T-cell (primary cell): ENCODE measurements at places on chromosomes 16 and 17. TPM values are rescaled to one million over a fixed set of nuclear protein-coding genes. Genes with fewer than 3 reads are reported as not detected.
A peak's percentile ranks its signal among the peaks of the same experiment; 100 is the strongest.

- H3K36me3 ChIP-seq = no peaks in the 10 kb centered on the region
- H3K27ac ChIP-seq = no peak overlapping the region
- peaks cover 18% of the 10 kb centered on the region for H3K4me1 ChIP-seq
- no peak overlapping the region for H3K4me3 ChIP-seq
- H3K27me3 ChIP-seq = peaks cover 18% of the 10 kb centered on the region
Measured at GRCh38 chr17:48615963-48616716, 1.0 kb upstream of the HOXB8 start.

DNA sequence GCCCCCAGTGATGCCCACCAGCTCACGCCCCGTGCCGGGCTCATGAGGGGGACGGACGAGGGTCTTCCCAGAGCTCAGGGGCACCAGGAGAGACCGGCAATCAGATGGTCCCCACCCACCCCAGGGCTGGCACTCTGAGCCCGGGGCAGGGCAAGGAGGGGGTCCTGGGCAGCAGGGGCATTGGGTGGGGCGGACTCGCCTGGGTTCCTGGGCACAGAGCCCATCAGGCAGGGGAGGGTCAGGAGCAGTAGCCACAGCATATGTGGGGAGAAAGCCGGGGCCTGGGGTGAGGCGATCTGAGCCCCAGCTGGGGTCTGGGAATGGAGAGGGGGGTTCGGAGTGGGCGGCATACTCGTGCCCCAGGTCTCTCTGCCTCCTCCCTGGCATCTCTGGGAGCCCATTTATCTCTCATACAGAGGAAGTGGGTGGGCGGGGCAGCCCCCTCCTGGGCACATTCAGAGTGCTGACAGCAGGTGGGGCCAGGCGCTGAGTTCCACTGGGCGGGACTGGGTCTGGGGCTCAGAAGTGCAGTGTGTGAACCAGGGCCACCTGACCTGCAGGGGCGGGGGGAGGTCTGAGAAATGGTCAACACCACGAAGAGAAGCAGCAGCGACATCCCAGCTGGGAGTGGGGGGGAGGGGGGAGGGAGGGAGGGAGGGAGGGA lies 20.5 kb upstream of the UBE2I start:
- peaks cover 82% of the 10 kb centered on the region for H3K27me3 ChIP-seq
- no peak overlapping the region for H3K4me3 ChIP-seq
- DNase-seq = no peak
- no peaks in the 10 kb centered on the region for H3K36me3 ChIP-seq

The UTS2R gene
- total RNA-seq = not detected

The SF3B3 gene
- 291 TPM for total RNA-seq

DNA sequence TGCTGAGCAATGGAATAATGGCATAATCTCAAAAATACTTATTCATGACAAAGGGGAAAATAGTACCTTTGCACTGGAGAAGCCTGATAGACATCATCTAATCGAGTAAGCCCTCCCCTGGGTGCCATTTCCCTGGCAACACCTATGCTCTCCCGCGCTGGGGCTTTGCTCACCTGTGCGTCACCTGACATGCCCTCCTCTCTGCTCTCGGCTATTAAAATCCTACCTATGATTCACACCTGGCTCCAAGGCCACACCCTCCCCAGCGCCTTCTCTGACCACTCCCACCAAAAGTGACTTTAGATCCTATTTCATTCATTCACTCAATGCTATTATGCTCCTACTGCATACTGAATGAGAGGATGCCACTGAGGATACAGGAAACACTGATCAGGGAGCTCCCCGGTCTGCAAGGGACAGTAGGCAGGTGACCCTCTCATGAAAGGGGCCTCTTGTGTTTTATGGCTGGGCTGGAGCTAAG lies 83.9 kb downstream of the NT5M start:
- H3K4me3 ChIP-seq = no peak overlapping the region
- no peak overlapping the region for H3K27ac ChIP-seq
- no peaks in the 10 kb centered on the region for H3K36me3 ChIP-seq
- H3K27me3 ChIP-seq = no peaks in the 10 kb centered on the region
- no peak for DNase-seq

GRCh38 chr16:69618307-69618706 lies 52.5 kb downstream of the NFAT5 start:
- H3K4me1 ChIP-seq = no peaks in the 10 kb centered on the region
- no peak overlapping the region for H3K4me3 ChIP-seq
- no peaks in the 10 kb centered on the region for H3K36me3 ChIP-seq
- H3K27me3 ChIP-seq = no peaks in the 10 kb centered on the region

The ZKSCAN2 gene
- 4.7 TPM for total RNA-seq

DNA sequence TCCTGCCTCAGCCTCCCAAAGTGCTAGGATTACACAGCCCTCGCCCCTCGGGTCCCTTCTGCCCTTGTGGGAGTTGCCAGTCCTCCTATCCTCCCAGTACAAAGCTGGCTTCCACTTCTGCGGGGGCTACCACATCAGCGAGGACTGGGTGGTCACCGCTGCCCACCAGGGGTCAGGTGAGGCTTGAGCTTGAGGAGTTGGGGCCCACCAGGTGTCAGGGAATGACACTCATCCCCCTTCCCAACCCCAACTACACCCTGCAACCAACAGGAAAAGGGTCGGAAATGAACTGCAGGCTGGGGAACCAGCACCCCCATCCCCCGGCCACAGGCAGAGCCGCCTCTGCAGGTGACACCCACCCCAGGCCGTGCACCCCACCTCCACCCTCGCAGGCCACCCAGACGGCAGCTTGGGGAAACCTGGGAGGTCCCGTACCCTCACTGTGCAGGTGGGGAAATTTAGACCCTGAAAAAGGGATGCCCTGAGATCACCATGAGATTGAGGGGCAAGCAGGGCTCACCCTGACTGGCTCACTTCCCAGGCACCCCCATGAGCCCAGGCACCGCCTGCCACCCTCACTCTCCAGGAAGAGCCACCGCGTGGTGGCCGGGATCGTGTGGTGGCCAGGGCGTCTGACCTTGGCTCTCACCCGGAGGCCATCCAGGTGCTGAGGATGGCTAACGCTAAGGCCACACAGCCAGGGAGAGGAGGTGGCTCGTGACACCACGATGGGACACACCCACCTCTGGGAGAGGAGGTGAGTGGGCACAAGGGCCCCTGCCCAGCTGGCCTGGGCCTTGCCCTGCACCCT lies 8.0 kb downstream of the CTRB1 start:
- peaks cover 35% of the 10 kb centered on the region for H3K27me3 ChIP-seq
- no peaks in the 10 kb centered on the region for H3K4me1 ChIP-seq
- no peak for DNase-seq
- no peaks in the 10 kb centered on the region for H3K36me3 ChIP-seq
- H3K27ac ChIP-seq = no peak overlapping the region

DNA sequence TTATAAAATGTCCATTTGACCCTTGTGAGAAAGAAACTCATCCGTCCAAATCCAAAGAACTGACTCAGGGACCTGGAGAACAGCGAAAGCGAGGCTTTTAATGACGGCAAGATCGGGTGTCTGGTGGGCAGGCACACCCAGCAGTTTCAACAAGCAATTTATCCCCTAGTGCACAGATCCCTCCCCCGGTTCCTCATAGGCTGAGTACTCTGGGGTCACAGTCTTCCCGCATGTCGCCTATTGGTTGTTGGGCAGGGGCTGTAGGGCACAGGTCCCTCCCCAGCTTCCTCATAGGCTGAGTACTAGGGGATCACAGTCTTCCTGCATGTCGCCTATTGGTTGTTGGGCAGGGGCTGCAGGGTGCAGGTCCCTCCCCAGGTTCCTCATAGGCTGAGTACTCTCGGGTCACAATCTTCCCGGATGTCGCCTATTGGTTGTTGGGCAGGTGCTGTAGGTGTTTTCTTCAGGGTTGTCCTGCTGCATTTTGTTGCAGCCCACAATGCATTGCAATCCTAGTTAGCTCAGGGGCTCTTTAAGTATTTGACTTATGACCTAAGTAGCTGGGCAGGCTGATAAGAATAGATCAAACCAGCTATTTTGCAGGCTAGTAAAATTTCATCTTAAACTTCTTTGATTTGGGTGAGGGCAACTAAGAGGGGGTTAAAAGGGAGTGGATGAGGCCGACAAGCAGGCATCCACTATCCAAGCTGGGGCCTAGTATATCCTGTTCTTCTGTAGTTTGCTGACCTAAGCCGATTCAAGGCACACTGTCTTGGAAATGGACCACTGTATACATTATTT lies 3.6 kb upstream of the UTS2R start:
- no peak for DNase-seq
- H3K4me3 ChIP-seq = no peak overlapping the region
- H3K36me3 ChIP-seq = no peaks in the 10 kb centered on the region
- H3K27ac ChIP-seq = no peak overlapping the region

The ANKS4B gene
- total RNA-seq = not detected

GRCh38 chr16:77843405-77843804 lies 55.0 kb downstream of the VAT1L start:
- H3K4me1 ChIP-seq = no peaks in the 10 kb centered on the region
- H3K4me3 ChIP-seq = no peak overlapping the region
- H3K27ac ChIP-seq = no peak overlapping the region
- no peak for DNase-seq
- H3K36me3 ChIP-seq = no peaks in the 10 kb centered on the region
- peaks cover 8% of the 10 kb centered on the region for H3K27me3 ChIP-seq

DNA sequence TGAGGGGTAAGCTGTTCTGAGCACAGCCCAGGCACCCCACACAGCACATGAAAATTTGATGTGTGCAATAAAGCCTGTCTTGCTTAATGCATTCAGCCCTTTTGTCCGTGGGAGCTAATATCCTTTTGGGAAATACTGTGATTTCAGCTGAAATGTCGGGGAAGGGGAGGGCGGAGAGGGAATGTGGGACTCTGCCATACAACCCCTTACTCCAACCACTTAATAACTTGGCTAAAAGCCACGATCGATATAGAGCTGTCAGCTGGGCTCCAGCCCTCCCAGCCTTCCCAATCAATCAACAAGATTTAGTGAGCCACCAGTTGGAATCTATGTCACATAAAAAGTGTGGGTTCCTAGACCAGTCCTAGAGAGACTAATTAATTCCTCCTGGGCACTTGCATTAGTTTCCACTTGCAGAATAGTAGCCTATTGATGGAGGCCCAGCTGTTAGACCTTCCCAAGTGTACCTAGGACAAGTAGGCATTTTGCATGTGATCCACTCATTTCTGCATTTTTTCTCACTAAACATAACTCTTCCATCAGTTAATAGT lies 82.7 kb upstream of the PIRT start:
- no peaks in the 10 kb centered on the region for H3K36me3 ChIP-seq
- H3K4me1 ChIP-seq = no peaks in the 10 kb centered on the region
- no peak overlapping the region for H3K27ac ChIP-seq
- H3K4me3 ChIP-seq = no peak overlapping the region

GRCh38 chr16:3458278-3458851 lies 14.9 kb downstream of the NAA60 start:
- no peaks in the 10 kb centered on the region for H3K27me3 ChIP-seq
- peak overlapping the region; percentile 87 for H3K4me3 ChIP-seq

The VTN gene
- total RNA-seq = 1.9 TPM

The MEAK7 gene
- total RNA-seq = 12.0 TPM

GRCh38 chr16:55491691-55492090 lies 12.7 kb downstream of the MMP2 start:
- H3K36me3 ChIP-seq = no peaks in the 10 kb centered on the region
- no peak for DNase-seq
- H3K27me3 ChIP-seq = no peaks in the 10 kb centered on the region

- DNase-seq = no peak
- H3K27me3 ChIP-seq = no peaks in the 10 kb centered on the region
- H3K27ac ChIP-seq = no peak overlapping the region
- H3K36me3 ChIP-seq = no peaks in the 10 kb centered on the region
Measured at GRCh38 chr16:12548270-12548983, 255.3 kb downstream of the CPPED1 start.

GRCh38 chr17:67456103-67456502 lies 79.0 kb downstream of the PITPNC1 start:
- no peak overlapping the region for H3K4me3 ChIP-seq
- no peaks in the 10 kb centered on the region for H3K36me3 ChIP-seq
- H3K27ac ChIP-seq = peak overlapping the region; percentile 56
- no peaks in the 10 kb centered on the region for H3K27me3 ChIP-seq
- DNase-seq = no peak

The HP gene
- not detected for total RNA-seq

- H3K4me1 ChIP-seq = no peaks in the 10 kb centered on the region
- H3K27ac ChIP-seq = no peak overlapping the region
- H3K27me3 ChIP-seq = no peaks in the 10 kb centered on the region
- no peak for DNase-seq
- H3K4me3 ChIP-seq = no peak overlapping the region
- no peaks in the 10 kb centered on the region for H3K36me3 ChIP-seq
Measured at GRCh38 chr16:47627085-47627639, 166.0 kb downstream of the PHKB start.

DNA sequence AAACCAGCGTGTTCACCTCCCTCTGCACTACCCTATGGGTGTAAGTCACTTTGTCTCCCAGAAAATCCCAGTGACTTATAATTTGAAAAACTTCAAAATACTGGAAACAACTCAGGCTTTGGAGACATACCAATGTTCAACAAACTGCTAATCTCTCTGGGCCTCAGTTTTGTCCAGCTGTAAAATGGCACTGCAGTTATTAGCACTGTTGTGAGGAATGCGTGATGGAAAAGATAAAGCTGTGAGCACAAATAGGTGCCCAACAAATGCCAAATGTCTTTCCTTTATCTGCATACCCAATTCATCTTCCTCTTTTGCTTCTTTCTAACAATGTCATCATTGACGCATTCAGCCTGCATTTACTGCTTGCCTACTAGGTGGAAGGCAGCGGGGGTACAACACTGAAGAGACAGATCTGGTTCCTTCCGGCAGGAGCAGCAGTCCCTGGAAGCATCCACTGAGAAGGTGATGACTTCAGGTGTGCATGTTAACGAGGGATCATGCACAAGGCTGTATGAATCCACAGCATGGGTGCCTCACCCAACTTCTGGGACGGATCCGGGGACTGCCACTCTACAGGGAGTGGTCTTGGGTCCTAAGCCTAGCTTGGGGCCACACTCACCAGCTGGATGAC lies 63.4 kb downstream of the CYTH1 start:
- H3K4me3 ChIP-seq = no peak overlapping the region
- no peaks in the 10 kb centered on the region for H3K27me3 ChIP-seq
- peak overlapping the region; percentile 31 for H3K27ac ChIP-seq

GRCh38 chr16:8571061-8571596 lies 19.2 kb downstream of the TMEM114 start:
- no peaks in the 10 kb centered on the region for H3K36me3 ChIP-seq
- no peak for DNase-seq
- no peak overlapping the region for H3K27ac ChIP-seq

The ACAP1 gene
- total RNA-seq = 781 TPM

GRCh38 chr16:2512735-2513404 lies 882 bp upstream of the ATP6V0C start:
- H3K4me3 ChIP-seq = peak overlapping the region; percentile 17
- H3K27ac ChIP-seq = peak overlapping the region; percentile 78
- no peak for DNase-seq
- peaks cover 4% of the 10 kb centered on the region for H3K36me3 ChIP-seq
- peaks cover 22% of the 10 kb centered on the region for H3K4me1 ChIP-seq

The TP53TG3 gene
- not detected for total RNA-seq

- no peak overlapping the region for H3K4me3 ChIP-seq
- no peaks in the 10 kb centered on the region for H3K4me1 ChIP-seq
- peaks cover 2% of the 10 kb centered on the region for H3K27me3 ChIP-seq
- no peak overlapping the region for H3K27ac ChIP-seq
Measured at GRCh38 chr17:62676952-62677596, 49.6 kb downstream of the MRC2 start.
